ENCODE measurements at places on chromosomes 13 and 19.

- no peak for DNase-seq
Measured at GRCh38 chr13:50376895-50377575, 361.8 kb downstream of the KCNRG start.

DNA sequence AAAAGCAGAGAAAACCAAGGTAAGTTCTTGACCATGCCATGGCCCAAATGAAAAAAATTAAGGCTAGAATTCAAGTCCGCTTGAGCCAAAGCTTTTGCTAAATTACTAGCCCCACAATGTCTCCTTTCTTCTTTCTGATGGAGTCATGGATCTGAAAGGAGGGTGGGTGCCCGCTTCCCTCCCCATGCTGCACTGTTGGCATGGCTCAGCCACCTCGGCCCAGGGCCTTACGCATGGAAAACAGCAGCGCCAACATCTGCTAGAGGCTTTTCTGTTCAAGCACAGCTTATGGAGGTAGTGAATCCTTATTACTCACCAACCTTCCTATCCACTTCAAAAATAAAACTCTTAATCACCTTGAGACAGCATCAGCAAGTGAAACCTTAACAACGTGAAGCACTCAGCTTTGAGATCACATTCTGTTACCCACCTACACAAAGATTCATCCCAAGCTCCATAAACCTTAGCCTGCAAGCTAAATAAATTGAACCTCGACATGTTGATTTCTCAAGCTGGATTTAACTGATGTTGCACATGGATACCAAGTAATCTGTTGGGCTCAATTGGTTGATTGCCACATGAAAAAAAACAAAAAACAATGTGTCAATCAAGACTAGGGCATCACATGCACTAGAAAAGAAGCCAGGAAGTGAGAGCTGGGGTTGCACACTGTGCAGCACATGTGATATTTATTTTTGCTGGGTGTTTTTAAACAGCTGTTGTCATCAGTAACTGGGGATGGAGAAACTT is 43.4 kb downstream of the TPT1 start:
- no peak for DNase-seq

DNA sequence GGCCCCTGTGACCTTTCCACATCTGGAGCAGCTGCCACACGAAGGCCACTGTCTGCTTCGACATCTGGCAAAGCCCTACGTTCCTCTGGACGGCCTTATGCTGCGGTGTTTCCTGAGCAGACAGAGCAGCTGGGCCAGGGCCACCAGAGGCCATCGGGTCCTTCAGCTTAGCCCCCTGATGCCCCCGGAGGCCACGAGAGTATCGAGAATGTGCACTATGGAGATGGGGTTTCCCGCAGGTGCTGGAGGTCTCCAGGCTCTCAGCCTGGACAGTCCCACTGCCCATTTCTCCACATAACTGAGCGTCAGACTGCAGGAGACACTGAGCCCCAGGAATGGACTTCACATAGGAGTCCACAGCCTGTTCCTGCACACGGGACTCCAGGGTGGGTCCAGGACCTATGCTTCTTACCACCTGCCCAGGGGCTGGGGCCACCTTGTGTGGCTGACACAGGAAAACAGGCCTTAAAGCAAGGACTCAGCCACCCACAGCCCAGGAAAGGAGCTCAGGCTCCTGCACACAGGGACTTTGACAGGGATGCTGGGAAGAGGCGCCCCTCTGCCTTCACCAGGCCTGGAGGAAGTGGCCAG is 80.7 kb downstream of the SLC7A1 start:
- DNase-seq, result no peak

DNA sequence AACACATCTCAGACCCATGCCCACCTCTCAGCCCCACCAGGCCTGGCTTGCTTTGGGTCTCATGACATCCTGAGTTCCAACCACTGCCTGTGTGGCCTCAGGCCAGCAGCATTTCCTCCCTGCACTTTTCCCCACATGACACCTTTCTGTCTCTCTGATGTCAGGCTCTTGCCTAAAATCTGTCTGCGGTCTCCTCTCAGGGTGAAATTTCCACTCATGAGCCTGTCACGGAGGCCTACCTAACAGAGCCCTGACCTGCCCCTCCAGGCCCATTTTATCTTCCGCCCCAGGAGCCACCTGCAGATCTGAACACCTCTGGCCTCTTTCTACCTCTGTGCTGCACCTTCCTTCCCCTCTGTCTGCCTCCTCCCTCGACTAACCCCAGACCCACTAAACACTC is 93.5 kb downstream of the ZDHHC20 start:
- no peak for DNase-seq

DNA sequence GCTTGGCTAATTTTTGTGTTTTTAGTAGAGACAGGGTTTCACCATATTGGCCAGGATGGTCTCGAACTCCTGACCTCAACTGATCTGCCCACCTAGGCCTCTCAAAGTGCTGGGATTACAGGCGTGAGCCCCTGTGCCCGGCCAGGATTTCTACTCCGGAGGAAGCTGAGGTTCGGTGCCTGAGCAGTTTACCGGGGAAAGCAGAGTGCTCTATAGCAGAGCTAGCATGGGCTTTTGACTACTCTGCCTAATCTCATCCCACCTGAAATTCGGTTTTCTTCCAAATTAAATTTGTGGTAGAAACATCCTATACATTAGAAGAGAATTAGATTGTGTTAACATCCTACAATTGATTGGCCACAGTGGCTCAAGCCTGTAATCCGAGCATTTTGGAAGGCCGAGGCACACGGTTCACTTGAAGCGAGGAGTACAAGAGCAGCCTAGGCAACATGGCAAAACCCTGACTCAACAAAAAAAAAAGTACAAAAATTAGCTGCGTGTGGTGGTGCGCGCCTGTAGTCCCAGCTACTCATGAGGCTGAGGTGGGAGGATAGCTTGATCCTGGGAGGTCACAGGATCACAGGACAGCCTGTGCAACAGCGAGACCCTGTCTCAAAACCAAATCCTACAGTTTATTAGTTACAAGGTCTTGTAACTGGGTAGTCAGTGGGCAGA is 1.6 kb downstream of the RPL13A start:
- no peak for DNase-seq

DNA sequence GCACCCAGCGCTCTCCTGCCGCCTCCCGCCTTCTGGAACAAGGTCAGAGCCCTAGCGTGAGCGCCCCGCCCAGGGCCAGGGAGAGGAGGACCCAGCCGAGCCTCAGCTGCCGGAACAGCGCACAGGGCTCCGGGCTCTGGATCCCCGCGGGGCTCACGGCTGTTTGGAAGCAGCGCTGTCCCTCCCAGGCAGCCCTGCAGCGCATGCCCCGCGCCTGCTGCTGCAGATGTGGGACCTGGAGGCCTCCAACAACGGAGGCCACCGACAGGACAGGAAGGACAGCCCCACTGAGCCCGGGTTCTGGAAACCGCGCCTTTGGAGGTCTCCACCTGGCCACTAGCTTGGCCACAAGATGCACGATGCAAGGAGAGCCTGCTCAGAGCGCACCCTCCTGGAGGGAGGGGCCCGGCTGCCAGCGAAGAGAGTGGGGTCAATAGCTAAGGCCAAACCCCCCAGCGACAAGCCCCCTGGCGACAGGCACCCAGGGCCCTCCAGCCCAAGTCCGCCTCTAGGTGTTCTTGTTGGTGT is 12.6 kb downstream of the ZSCAN18 start:
- DNase-seq, result no peak

DNA sequence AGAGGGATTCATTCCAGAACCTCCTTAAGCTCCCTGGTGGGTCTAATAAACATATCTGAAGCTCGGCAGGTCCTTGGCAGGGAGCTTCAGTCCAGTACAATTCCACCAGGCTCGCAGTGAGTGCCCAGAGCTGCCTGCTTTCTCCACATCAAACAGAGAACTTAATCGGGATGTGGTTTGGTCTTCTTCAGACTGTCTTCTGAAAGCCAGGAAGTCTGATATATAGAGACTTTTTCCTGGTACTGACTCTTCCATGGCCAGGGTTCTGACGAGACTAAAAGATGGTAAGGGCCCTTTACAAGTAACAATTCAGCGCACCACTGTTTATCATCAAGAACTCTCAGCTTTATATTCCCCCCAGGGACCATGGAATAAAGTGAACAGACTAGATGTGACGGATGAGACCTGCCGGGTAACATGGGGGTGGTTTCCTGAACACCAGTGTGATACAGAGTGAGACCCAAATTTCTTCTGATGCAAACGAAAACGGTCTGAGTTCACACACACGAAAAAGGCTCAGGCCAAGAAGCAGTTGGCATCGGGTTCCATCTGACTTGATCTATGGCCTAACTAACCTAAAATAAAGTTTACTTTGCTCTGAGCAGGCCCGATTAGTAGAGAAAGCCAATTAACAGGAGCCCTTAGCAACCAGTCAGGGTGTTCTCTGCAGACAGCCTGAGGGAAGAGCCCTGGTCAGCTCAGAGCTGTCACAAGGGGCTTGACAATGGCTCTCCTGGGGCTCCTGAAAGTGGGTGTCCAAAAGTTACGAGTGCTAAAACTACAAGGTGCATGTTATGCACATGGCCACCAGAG is 29.0 kb downstream of the RANBP3 start:
- DNase-seq, result no peak

DNA sequence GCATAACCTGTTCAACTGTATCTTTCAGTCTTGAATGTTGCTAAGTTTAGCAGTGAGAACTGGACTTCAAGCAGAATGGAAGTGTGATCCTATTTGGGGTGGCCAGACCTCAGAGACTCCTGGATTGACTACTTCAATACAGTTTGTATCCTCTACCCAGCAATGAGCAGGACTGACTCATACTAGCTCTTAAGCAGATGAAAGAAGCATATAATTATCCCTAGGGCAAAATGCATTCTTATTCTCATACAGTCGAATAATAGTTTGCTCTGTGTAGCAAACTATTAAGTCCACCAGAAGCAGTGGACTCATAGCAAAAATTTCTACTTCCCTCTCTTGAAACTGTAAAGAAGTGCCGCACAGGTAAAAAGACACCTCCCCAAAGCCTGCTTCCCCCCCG is 46.4 kb upstream of the FAM216B start:
- no peak for DNase-seq

DNA sequence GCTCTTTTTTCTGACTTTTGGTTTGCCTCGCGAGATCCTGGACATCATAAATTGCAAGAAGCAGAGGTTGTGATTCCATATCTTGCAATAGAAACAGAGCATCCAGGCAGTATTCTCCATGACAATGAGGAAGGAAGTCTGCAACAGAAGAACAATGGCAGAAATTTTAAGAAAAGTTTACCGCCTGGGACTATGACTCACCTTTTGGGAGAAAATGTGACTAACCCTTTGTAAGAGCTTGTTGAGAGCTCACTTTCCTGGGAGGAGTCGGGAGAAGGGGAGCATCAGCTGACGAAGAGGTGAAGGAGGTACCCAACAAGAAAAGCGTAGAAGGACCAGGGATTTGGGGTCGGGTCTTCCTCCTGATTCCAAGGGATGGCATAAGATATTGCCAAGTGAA is 34.3 kb upstream of the TNFSF11 start:
- no peak for DNase-seq

DNA sequence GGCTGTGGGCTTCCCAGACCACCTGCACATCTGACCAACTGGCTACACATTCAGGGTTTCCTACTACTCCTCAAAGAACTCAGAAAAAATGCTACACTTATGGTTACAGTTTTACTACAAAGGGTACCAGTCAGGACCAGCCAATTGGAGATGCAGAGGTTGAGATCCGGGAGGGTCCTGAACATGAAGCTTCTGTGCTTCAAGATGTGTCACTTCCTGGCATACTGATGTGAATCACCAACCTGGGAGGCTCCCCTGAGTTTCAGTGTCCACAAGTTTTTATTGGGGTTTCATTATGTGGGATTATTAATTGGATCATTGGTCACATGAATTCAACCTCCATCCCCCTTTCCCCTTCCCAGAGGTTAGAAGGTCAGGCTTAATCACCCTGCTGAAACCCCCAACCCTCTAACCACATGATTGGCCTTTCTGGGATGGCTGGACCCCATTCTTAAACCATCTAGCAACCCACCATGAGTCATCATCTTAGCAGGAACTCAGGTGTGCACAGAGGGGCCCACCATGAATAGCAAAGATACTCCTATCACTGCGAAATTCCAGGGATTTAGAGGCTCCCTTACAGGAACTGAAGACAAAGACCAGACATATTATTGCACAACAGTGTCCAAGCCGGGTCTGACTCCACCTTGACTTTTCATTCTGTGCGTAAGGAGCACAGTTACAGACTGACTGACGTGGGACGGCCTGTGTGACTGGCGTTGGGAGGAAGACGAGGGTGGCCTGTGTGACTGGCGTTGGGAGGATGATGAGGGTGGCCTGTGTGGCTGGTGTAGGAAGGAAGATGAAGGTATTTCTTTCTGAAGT is 90.7 kb downstream of the ATP8A2 start:
- no peak for DNase-seq

- DNase-seq, result no peak
Measured at GRCh38 chr19:40611096-40611495, 9.9 kb downstream of the LTBP4 start.

DNA sequence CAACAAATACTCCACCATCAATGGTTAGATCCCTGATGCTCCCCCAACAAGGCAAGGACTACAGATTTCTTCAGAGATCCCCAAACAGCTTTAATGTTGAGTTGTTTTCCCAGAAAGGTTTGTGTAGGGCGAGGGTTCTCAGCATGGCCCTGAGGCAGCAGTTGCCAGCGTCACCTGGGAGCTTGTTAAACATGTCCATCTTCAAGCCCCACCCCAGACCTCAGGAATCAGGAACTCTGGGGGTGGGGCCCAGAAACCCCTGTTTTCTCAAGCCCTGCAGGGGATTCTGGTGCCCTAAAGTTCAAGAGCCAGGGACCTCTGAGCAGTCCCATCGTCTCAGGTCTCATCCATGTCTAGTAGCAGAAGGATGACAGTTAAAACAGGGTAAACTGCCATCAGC is 9.6 kb downstream of the EFNB2 start:
- DNase-seq, result no peak

DNA sequence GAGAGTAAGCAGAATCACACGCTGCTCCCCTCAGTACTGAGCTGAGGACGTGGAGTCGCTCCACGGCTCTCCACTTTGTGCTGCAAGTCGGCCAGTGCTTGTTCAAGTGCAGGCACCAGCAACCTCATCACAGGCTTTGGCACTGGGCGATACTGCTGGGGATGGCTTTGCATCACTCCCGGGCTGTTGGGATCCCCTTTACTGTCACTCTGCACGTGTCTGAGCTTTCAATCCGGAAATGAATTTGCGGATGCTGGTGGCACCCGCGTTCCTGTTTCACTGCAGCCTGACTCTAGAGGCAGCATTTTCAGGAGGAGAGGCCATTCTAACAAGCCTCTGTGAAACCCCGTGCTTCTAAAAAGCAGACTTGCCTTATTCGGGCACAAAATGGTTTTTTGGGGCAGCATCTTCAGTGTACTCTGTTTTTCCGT is 19.1 kb downstream of the SMARCA4 start:
- no peak for DNase-seq

GRCh38 chr19:1780272-1780958 is 27.1 kb downstream of the ONECUT3 start:
- DNase-seq, result no peak

DNA sequence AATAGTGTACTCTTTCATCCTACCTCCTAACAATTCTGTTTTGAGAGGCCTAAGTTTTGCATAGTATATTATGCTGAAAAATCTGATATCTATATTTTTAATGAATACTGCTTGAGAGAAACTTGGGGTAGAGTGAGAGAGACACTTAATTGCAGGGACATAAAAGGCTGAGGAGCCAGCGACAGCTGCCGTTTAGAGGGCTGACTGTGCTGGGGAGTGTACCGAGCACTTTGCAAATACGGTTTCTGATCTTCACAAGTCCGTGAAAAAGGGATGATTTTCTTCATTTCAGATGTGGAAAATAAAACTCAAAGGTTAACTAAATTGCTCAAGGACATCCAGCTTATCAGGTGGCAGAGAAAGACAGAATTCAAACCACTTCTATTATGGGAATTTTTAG is 97.4 kb downstream of the CAB39L start:
- DNase-seq, result no peak
